ENCODE measurements at places on chromosomes 6 and 20.

- no peak for DNase-seq
Observed at GRCh38 chr6:142855893-142856623, 88.9 kb downstream of the HIVEP2 start.

DNA sequence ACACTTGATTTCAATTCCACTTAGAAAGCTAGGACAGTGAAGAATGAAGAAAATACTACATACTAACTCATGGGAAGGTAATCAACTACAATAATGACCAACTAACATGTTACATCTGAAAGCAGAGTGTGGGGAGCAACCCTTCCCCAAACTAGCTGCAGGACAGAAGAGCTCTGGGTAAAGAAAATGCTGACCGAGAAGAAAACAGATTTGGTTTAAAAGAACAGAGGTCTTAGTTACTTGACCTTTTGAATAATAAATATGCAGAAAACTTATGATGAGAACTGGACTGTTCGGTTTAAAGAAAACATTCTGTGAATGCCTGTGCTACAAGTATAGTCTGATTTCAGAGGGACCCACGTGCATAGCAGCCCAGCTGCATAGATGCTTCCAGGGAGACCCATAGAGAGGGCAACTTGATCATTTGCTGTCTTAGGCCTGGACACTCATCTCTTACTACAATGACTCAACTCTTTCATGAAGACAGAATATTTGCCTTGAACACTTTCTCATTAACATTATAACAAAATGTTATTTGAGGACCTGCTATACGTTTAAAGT, 53.5 kb downstream of the RALGAPA2 start:
- no peak for DNase-seq

GRCh38 chr6:108544606-108545005, 16.1 kb upstream of the FOXO3 start:
- no peak for DNase-seq

DNA sequence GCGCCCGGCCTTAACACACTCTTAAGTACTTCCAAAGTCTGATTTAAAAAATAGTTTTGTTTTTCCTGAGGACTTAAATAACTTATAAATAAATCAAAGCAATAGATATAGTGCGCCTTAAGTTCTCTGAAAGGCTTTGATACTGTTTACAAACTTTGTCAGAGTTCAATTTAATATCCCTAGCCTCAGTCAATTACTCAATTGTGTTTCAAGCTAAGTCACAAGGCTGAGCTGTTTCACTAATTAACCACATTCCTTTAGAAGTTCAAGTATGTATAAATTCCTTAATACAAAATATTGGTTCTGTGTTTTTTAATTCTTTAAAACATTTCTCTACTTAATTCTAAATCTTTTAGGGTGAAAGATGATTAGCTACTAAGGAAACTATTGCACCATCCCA, 178.4 kb upstream of the AGPAT4 start:
- no peak for DNase-seq

DNA sequence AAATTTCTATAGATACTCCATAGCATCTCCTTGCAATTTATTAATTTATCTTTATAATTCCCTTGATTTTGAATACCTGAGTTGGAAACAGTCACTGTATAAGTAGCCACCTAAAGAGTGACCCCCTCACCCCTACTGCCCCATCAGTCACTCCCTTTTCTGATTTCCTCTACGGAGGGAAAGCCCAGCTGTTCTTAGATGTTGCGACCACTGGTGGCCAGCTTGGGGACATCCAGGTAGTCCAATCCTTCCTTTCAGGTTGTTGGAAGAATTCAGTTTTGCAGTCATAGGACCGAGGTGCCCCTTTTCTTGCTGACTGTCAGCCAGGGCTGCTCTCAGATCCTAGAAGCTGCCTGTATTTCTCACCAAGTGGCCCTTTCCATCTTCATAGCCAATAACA, 87.8 kb downstream of the BMP6 start:
- no peak for DNase-seq

DNA sequence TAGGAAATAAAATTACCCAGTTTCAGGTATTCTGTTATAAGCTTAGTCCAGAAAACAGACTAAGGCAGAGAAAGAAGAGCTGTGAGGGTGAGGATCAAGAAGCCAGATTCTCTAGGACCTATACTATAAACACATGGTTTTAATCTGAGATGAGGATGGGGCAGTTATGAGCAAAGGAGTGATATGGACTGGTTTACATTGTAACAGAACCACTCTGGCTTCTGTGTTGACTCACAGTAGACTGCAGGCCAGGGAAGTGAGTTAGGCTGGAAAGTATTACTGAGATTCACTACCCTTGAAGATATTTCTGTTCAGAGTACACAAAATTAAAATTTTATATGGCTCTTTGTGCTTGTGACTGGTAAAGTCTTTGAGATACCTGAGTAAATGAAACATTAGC, 3.2 kb upstream of the RWDD1 start:
- DNase-seq: no peak

- DNase-seq: no peak
Observed at GRCh38 chr6:12586721-12587480, 129.7 kb upstream of the PHACTR1 start.

GRCh38 chr6:40630051-40630450, 42.9 kb upstream of the LRFN2 start:
- no peak for DNase-seq

DNA sequence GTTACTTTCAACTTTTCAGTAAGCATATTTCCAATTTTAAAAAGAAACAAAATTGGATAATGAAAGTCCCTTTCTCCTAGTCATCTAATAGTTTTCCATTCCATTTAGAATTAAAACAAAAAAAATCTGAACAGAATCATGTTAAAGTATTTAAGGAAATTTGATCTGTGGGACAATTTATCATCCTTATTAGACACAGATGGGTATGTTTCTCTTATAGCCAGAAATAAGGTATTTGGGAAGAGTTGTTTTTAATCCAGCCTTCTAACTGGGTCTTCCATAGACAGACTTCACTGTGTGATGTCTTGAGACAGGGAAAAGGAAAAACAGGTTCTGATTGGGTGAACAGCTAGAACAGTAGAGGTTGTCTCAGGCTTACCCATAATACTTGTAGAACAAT, 39.5 kb upstream of the STXBP5 start:
- DNase-seq: no peak

Data from femur (tissue), 1 donor.